ENCODE measurements at places on chromosomes 5 and 9.

DNA sequence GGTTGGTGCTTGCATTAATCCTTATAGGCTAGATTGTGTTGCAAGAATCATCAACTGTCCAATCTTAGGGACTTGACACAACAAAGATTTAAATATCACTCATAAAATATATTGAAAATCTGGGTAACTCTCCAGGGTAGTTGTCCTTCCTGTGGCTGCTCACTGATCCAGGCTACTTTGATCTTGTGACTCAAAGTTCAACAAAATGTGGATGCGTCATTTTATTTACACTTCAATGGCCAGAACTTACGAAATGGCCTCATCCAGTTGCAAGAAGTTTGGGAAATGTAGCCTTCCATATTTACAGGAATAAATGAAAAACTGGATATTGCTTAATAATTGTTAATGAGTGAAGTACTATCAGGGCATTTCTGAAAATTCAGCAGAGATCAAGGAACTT lies 235.5 kb upstream of the ACTBL2 start:
- DNase-seq: no peak

DNA sequence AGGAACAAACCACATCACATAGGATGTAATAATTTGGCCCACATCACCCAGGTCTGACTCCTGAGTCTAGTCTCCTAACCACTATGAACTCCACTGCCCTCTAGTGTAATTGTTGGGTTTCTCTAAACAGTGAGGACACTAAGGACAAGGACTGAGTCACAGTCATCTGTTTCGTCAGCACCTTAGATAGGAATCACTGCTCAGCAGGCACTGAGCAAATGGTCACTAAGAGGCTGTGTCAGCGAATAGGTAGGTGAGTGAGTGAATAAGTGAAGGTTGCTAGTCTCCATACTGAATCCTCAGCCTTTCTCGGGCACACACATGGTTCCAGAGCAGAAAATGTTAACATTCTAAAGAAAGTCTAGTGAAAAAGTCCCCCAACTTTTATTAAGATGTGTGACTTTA lies 278.6 kb downstream of the SPOCK1 start:
- DNase-seq: no peak

DNA sequence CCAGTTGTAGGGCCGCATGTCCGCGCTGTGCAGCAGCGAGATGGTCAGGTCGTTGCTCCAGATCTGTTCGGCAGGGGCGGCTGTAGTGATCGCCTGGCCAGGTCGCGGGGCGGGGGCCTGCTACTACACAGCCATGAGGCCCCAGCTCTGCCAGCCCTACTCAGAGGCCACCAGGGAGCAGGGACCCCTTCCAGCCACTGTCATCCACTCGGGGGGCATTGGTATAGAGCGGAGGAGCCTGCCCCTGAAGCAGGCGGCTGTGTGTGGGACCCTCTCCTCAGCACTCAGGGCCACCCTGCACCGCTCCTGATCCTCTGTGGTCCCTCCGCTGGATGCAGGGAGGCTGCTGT lies 1.7 kb downstream of the FBXW5 start:
- no peak for DNase-seq

DNA sequence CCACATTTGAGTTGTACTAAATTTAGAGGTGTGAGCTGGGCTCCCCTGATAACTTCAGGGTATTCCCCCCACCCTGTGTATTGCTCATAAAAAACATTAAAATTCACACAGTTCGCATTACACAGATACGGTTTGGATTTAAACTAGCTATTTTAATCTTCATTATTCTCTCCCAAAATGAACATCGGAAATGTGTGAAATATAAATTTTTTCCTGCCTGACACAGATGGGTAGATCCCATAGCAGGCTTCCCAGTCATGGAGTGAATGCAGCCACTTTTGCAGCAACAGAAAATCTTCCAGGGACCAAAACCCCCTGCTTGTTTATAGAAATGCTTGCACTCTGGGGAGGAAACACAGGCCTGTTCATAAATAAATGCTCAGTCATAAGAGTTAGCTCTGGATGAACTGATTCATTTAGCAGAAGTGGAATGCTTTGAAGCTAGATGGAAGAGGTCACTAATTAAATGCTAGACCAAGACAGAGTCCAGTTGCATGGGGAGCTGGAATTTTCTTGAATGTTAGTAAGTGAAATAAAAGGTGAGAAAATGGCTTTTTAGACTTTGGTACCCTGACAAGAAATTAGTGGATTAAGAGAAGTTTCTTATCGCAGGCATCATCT lies 115.6 kb downstream of the PDE8B start:
- DNase-seq: no peak

GRCh38 chr9:34636791-34637355 lies 714 bp downstream of the SIGMAR1 start:
- DNase-seq: peak; percentile 31

GRCh38 chr5:67045816-67046740 lies 150.5 kb downstream of the CD180 start:
- no peak for DNase-seq

DNA sequence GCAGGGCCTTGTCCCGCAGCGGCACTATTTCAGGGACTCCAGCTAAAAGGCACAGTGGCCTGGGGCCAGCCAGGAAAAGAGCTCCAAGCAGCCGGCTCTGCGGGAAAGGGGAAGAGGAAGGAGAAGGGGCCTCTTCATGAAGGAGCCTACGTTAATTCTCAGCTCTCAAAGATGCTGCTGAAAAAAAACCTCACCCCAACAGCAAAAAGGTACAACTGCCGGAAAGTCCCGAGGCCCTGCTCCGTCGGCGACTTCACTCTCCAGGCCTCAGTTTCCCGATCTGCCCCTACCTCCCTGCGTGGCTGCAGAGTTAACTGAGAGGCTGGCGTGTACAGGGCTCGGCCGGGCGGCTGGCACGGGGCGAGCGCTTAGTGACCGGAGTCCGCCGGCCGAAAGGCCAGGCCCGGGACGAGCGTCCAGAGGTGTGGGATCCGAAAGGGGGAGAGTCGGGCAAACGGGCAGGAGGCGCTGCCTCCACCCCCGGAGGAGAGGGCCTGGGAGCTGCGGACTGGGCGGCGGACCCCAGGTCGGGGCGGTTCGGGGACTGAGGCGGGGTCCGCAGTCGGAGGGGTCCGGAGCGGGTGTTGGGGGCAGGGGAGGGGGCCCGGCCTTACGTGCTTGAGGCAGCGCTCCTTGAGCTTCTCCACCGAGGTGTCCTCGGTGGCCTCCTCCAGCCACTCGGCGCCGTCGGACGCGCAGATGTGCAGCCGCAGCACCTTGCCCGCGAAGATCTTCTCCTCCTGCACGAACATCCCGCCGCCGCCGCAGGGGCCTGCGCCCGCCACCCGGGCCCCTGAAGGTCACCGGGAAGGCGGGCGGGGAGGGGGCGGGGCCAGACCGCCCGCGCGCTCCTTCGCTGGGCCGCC lies 529 bp downstream of the UBAC1 start:
- DNase-seq: no peak

GRCh38 chr9:127065592-127065991 lies 56.8 kb downstream of the ANGPTL2 start:
- DNase-seq: no peak

GRCh38 chr5:156271569-156271968 lies 55.4 kb upstream of the SGCD start:
- DNase-seq: no peak

DNA sequence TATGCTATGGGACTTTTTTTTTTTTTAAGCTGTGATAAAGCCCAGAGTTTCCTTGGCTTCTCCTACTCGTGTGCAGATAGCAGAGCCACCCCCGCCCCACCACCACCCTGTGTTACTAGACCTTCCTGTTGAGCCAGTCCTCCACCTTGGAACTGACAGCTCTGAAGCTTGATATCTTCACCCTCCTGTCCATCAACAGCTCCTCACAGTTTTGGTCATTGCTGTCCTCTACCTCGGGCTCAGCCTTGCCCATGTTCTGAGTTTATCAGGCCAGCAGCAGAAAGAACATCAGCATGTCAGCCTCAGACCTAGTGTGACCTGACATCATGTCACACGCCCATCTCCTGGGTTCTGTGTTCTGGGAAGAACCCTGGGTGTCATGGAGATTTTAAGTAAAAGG lies 167.1 kb upstream of the RAI14 start:
- no peak for DNase-seq

DNA sequence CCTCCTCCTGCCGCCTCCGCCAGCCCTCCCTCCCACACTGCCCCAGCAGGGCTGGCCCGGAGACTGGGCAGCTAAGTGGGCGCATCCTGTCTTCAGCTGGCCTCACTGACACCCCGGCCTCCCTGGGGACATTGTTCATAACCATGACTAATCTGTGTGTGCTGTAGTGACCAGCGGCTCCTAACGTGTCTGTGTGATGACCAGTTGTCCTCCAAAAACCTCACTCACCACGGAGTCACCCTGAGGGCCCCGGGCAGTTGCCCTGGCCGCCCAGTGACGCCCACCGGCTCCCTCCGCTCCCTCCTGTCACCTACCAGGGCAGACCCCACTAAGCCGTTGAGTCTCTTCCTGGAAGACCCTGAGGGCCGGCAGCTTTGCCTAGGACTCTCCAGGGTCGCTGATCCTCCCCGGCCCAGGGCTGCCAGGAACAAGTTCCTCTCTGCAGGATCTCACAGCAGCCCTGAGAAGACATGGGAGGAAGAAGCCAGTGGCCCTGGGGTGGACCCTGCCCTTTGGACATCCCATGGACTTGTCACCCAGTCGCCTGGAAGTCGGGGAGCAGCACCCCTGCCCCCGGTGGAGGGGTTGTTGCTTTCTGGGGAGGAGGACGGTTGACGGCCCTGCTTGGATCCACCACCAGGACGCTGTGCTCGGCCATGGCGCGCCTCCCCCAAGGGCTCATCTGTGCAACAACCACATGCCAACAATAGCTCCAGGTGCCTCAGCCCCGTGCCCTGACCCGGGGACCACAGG lies 110.2 kb upstream of the LMX1B start:
- DNase-seq: no peak

- DNase-seq: peak; percentile 10
Measured at GRCh38 chr5:83102364-83102980, 25.1 kb downstream of the XRCC4 start.

GRCh38 chr9:32385152-32385884 lies 875 bp downstream of the ACO1 start:
- no peak for DNase-seq

- DNase-seq: no peak
Measured at GRCh38 chr5:55821731-55822512, 29.2 kb upstream of the IL31RA start.

- DNase-seq: no peak
Measured at GRCh38 chr5:96187309-96188027, 225.8 kb upstream of the ELL2 start.

GRCh38 chr9:109455861-109456260 lies 42.2 kb downstream of the PTPN3 start:
- DNase-seq: peak; percentile 57

DNA sequence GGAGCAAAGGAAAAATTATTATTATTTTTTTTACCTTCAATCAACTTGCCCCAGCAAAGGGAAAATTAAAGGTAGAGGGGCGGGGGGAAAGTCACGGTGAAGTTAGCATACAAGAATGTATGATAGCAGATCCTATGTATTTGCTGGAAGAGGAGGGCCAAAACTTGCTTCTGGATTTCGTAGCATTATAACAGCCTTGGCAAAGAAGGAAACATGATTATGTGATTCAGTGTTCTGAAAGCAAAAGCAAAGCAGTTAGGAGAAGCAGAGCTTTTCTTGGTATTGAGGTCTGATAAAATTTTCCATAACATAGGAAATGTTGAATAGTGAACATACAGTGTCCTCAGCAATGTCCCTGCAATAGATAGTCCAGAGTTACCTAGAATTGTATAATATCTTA lies 32.4 kb downstream of the MAST4 start:
- DNase-seq: no peak

DNA sequence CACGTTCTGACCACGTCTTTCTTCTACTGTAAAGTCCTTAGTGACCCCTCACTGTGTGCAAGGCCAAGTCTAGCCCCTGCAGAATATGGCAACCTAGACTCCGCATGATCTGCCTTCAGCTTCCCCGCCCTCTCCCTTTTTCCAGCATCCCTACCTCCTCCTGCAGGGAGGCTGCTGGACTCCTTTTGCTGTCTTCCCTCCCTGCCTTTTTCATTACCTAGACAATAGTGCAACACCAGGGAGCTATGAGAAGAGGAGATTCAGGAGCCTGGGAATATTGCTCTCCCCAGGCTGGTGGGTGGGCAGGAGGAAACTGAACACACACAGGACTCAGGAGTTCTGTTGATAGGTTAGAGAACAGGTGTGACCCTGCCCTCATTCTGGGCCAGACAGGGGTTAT lies 33.1 kb upstream of the LARP1 start:
- no peak for DNase-seq

- DNase-seq: no peak
Measured at GRCh38 chr9:88544245-88544644, 9.3 kb downstream of the NXNL2 start.

DNA sequence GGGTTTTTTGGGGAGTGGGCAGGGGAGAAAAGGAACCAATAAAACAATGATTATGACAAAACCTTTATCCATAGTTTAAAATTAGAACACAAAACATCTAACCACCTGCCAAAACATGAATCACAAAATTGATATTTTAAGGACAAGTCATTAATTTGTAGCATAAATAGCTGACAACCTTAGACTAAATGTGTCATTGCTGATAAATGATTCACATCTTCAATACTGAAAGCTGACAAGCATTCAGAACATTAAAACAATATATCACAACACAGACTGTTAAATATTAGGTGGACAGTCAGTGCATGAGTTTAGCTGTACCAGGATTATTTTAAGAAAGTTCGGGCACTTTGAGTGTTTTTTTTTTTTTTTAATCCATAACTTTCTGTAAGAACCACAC lies 71.5 kb downstream of the NR3C1 start:
- no peak for DNase-seq

- DNase-seq: no peak
Measured at GRCh38 chr5:151332857-151333256, 14.5 kb downstream of the SLC36A2 start.

DNA sequence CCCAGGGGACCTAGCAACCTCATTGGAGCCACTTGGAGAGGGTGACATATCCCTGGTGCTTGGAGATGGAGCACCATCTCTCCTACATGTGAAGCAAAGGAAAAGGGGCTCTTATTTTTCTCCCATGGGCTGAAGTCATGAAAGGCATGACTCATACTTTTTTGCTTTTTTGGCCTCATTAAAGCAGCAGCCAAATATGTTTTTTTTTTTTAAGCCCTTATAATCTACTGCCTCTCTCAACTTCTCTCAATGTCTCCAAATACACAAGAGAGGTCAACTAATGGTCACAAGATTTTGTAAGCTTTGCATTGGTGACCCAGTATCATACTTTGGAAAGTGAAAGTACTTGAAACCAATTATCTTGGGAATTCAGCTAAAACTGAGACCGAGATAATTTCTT lies 1.6 kb upstream of the CFAP90 start:
- no peak for DNase-seq

DNA sequence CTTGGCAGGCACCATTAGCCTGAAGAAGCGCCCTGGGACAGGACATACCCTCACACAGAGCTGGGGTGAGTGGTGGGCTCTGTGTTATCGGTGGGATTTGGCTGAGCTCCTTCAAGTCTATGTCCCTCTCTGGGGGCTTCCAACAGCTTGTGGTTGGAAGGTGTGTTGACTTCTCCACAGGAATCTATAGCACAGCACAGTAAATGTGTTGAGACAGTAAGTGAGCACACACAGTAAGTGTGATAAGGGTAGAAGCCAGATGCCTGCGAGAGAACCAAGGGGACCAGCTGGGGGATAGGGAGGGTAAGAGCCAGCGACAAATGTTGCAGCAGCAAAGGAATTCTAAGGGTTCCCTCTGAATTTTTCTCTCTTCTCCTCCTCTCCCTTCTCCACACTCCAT lies 448.0 kb downstream of the KDM4C start:
- DNase-seq: no peak

GRCh38 chr5:124468671-124469411 lies 277.6 kb downstream of the ZNF608 start:
- DNase-seq: no peak
